Tracheal epithelial cell (primary cell): ENCODE measurements at places on chromosomes 7 and 10. TPM values are rescaled to one million over a fixed set of nuclear protein-coding genes. Genes with fewer than 3 reads are reported as not detected.

The NKX1-2 gene
- total RNA-seq, result 1.5 and 2.2 TPM in 2 replicates

The CXCL12 gene
- 0.48 TPM in 1 of 2 replicates, not detected in the other for total RNA-seq

The PRF1 gene
- total RNA-seq, result not detected in 2 replicates

The ANKRD1 gene
- total RNA-seq, result 0.21 and 21.2 TPM in 2 replicates

The SLC18A2 gene
- under 0.01 TPM in 1 of 2 replicates, not detected in the other for total RNA-seq

The IL2RA gene
- not detected in 2 replicates for total RNA-seq

The NPC1L1 gene
- under 0.01 TPM in 1 of 2 replicates, not detected in the other for total RNA-seq

The OPN1SW gene
- total RNA-seq, result not detected in 2 replicates

The LRRC18 gene
- not detected in 2 replicates for total RNA-seq
